Activated CD4-positive, alpha-beta T cell treated with anti-CD3 and anti-CD28 coated beads, Interleukin-2, amount 50 U/mL, for 16 hours (primary cell): ENCODE measurements at places on chromosomes 3 and 15.
A peak's percentile ranks its signal among the peaks of the same experiment; 100 is the strongest.

- DNase-seq, result peak; percentile 25
Measured at GRCh38 chr15:64891561-64891960, 20.1 kb upstream of the ANKDD1A start.

DNA sequence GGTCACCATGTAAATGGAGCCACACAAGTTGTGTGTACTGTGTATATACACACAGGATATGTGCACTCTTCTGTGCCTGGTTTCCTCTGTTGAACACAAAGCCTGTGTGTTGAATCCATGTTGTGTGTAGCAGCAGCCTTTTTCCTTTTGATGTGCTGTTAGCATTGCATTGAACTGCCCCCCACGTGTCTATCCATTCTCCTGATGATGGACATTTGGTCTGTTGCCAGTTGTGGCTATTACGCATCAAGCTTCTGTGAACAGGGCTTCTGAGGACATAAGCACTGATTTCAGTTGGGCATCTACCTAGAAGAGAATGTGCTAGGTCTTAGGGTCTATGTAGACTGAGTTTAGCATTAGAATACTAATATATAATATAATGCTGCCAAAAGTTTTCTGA lies 77.4 kb downstream of the LSM3 start:
- no peak for DNase-seq

GRCh38 chr3:81352867-81353266 lies 408.6 kb downstream of the GBE1 start:
- DNase-seq, result no peak

DNA sequence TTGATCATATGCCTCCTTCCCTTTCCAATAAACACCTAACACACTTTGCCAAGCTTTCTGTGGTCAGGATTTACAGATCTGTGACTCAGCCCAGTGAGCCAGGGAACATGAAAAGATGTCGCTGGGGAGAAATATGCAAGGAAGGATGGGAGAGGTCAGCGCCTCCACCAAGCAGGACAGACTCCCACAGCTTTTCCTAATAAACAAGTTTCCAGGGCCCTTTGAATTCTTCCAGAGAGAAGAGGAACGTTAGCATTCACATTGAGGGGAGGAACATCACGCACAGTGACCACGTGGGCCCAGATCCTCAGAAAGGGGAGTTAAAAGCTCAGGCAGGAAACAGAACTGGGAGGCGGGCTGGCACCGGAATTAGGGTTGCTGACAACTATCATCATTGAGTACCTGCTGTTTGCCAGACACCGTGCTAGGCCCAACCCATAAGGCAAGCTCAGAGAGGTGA lies 33.3 kb upstream of the MRPS22 start:
- DNase-seq, result no peak

DNA sequence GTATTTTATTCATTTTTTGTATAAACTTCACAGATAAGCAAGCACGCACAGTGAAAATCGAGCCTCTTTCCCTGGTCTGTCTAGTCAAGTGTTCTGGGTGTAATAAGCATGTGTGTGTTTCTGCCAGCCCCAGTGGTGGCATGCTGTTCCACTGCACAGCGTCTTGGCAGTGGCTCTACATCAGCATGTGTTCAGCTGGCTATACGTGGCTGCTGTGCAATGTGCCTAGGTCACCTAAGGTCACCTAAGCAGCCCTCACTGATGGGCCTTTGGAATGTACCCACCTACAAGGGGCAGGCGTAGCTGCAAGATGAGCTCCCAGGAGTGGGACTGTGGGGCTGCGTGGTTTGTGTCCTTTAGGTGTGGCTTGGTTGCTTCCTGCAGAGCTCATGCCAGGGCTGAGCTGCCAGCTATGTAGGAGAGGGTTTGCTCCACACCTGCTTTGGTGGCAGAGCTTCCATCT lies 4.9 kb downstream of the LIMD1 start:
- DNase-seq, result no peak

- DNase-seq, result no peak
Measured at GRCh38 chr15:59260090-59260489, 53.4 kb downstream of the LDHAL6B start.

DNA sequence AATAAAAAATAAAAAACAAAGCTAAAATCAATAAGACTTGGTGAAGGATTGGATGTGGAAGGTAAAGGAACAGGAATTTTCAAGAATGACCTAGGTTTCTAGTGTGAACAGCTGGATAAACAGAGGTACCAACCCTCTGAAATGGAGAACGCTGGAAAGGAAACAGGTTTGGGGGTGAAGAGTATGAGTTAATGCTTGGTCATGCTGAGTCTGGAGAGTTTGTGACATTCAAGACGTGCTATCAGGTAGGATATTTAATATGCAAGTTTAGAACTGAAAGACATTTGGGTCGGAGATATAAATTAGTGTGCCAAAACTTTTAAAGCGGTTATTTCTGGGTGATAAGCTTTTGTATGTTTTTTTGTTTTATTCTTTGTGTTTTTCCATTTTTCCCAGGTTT lies 11.4 kb upstream of the KLHL6 start:
- no peak for DNase-seq

DNA sequence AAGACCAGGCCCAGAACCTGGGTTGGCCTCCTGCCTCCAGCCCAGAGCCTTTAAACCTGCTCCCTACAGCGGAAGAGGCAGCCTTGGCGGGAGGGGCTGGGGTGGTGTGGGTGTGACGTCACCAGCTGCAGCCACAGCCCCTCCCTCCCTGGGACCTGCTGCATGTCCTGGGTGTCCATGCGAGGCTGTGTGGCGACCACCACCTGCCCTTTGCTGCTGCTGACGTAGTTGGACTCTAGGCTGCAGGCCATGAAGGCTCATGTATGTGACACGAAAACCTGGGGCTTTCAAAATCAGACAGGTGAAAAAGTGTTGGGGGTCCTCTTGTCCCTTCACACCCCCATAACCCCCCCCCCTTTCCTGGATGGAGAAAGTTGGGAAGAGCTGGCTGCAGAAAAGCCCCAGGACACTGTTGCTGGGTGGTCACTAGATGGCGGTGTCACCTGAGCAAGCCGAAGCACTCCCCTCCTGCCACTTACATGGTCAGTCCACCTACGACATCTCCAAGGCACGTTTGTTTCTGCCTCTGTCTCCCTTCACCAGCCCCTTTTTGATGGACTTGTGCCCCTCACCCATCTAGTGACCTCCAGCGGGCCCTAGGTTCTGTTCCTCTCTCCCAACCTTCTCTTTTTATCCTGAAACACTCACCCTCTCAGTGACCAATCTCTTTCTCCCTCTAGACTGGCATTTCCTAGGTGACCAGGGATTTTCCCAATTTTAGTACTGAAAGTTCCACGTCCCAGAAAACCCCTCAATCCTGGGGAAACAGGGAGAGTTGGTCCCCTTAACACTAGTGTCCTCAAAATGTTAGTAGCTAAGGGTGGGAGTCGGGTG lies 35.2 kb downstream of the SLC6A20 start:
- peak; percentile 44 for DNase-seq

GRCh38 chr15:65082303-65082953 lies 5.9 kb downstream of the KBTBD13 start:
- no peak for DNase-seq

DNA sequence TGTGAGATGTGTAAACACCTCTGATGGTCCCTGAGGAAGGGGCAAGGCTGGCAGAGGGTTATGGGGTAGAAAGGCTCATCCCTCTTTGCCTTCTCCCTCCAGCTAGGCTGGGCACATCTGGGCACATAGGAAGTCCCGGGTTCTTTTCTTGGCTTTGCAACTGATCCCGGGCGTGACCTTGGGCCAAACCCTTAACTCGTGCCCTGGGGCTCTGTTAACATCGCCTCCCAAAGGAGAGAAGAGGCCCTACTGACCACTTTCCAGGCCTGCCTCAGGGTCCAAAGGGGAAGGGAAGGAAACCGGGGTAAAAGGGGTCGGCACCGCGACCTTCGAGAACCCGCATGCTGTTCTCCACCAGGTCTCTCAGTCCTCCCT lies 549 bp downstream of the C3orf18 start:
- DNase-seq, result no peak

- DNase-seq, result no peak
Measured at GRCh38 chr3:64174328-64174727, 50.9 kb downstream of the PRICKLE2 start.

DNA sequence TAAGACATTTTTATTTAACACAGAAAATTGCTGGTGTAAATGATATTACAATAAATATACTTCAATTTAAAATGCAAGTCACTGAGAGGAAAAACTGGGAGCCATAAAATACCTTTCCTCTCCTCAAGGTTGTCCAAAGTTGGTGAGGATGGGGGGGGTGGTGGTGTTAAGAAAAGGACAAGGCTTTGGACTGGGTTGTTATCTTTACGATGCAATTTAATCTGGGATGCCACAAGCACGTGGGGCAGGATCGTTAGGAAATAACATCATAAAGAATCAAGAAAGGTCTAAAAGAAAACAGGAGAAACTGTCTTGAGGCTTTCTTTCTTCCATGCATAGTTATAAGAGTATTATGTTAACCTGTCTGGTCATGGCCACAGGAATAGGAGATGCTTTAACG lies 66.9 kb downstream of the NMNAT3 start:
- DNase-seq, result no peak

DNA sequence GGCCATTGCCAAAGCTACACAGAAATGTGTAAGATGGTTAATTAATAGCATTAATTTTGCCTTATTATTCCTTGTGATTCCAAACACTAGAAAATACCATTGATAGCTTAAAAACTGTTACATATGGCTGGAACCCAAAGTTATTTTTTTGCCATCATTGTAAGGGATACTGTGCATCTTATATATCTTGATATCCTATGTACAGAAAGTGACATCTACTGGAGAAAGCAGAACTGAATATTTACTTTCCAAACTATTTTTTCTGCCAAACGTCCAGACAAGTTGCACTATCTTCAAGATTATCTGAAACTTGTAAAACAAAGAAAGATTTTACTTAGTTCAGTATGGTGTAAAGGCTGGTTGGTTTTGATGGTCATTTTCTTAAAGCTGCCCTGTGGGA lies 33.3 kb upstream of the MEIS2 start:
- no peak for DNase-seq

GRCh38 chr3:49714728-49715550 lies 4.5 kb downstream of the AMIGO3 start:
- DNase-seq, result no peak

DNA sequence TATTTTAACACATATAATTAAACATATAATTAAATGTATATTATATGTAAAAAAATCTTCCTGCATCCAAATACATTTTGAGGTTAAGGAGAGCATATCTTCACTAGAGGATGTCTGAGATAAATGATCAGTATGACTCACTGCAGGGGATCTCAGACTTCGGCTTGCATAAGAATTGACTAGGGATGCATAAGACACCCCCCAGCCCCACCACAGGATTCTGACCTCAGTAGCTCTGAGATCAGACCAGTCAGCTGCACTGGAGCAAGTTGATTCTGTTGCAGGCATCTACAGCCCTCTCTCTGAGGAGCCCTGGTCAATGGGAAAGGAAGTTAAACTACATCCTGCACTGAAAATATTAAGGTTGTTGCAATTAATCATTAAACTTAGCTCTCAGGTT lies 29.0 kb upstream of the TBC1D21 start:
- no peak for DNase-seq

DNA sequence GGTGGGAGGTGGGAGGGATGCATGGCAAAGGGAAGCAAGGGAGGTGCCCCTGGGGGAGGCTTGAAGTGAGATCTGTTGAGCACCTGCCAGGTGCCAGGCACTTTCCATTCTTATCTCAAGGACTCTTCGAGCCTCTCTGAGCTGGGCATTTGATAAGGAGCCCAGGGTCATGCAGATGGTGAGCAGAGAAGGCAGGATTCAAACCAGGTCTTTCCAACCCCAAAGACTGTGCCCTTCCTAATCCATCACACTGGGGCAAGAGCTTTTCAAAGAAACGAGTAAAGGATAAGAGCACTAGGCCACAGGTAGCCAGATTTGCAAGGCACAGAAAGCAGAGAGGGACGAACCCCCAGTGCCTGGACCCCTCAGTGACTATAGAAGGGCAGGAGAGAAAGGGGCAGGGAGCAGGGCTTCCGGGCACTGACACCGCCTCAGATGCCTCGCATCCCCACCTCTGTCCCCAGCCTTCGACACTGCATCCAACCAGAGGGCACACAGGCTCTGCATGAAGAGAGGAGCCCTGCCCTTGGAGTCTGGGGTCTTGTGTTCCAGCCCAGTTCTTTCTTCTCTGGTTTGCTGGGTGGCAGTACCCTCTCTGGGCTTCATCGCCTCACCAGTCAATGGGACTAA lies 21.0 kb downstream of the IGDCC4 start:
- no peak for DNase-seq

- no peak for DNase-seq
Measured at GRCh38 chr3:113783463-113783862, 36.6 kb downstream of the ATP6V1A start.
